Astrocyte (in vitro differentiated cells and primary cell): ENCODE measurements at places on chromosomes 3 and 15. TPM values are rescaled to one million over a fixed set of nuclear protein-coding genes. Genes with fewer than 3 reads are reported as not detected.

ATG3 gene
- 45.4 and 46.2 TPM in 2 replicates for total RNA-seq

CPN2 gene
- not detected in 2 replicates for total RNA-seq

ACVR2B gene
- total RNA-seq: 12.7 and 14.7 TPM in 2 replicates

DNA sequence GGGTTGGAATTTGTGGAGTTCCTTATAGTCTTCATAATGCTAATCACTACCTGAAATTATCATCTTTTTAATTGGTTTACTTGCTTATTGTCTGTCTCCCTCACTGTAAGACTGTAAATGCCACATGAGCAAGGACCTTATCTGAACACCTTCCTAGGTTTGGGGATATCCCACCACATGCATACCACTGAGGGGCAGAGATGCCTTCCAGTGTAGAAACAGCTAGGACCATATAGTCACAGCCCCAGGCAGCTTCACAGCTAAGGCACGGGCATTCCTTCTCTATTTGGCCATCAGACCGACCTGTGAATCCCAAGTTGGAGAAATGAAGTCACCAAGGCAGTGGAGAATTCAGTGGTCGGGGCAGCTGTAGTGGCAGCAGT lies 28.6 kb downstream of the PAQR9 start:
- no peak for DNase-seq

PROK2 gene
- total RNA-seq: not detected in 2 replicates

GRCh38 chr15:55627730-55628368 lies 39.7 kb upstream of the PYGO1 start:
- DNase-seq: peak; percentile 92

DNA sequence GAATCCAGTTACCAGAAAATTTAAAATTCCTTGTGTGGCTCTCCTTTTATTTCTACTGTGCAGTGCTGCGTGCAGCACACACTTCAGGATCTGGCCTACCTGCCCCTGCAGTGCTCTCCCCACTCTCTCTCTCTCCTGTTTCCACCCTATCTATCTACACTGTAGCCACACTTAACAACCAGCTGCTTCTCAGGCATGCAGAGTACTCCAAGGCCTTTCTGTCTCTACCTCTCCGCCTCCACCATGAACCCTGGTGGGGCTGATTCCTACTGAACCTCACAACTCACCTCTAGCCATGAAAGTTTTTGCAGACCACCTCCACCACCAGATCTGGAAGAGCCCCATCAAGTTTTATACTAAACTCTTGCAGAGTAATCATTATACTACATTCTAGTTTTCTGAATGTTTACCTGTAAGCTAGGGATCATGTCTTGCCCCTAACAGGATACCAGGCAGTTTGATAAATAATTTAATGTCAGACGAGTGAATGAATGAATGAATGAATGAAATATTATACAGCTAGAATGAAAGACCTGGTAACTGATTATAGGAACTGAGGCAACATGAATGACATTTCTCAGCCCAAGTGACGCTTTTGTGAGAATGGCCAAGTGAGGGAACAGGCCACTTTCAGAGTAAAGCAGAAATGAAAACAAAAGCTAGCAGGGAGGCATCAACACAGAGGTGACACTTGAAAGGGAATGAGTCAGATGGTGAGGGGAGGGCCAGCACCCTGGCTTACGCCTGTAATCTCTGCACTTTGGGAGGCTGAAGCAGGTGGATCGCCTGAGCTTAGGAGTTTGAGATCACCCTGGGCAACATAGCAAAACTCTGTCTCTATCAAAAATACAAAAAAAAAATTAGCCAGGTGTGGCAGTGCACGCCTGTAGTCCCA lies 363.5 kb downstream of the FOXP1 start:
- no peak for DNase-seq

DNA sequence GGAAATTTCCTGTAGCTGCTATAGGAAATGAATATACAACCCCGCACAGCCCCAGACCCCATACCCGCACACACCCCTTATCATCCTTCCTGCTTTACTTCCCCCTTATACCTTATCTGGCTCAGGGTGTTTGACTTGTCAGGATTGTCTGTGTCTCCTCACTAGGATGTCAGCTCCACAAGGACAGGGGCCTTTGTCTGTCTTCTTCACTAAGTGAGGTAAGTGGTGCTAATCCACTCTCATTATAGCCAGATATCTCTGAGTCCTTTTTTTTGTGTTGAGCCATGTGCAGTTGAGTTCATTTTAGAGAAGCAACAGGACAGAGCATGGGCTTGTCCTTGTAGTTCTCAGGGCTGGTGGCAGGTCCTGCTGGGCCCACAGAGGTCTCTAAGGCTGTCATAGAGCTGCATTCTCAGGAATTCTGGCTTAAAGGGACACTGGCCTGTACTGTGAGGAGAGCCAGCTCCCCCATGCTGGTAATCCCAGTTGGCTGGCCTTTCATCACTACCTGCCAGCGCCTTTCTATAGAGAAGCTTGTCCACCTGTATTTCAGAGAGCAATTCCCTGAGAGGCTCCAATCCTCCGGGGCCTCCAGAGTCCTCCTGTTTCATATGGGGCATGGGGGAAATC lies 9.0 kb downstream of the KY start:
- no peak for DNase-seq

C3orf22 gene
- total RNA-seq: not detected in 2 replicates

DNA sequence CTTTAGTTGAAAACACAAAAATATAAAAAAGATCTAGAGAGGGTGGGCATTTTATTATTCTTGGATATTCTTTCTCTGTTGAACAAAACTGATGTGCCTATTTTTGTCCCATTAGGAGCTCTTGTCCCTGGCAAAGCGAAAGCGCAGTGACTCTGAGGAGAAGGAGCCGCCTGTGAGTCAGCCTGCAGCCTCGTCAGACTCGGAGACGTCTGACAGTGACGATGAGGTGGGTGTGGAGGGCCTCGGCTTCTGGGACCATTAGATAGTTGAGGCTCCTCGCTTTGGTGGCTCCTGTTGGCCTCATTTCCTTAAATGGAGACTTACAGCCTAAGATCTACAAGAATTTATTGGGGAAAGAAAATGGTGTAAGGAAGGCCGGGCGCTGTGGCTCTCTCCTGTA lies 21.3 kb downstream of the RTF1 start:
- DNase-seq: peak; percentile 37

IQSEC1 gene
- total RNA-seq: 29.5 and 31.0 TPM in 2 replicates

DNA sequence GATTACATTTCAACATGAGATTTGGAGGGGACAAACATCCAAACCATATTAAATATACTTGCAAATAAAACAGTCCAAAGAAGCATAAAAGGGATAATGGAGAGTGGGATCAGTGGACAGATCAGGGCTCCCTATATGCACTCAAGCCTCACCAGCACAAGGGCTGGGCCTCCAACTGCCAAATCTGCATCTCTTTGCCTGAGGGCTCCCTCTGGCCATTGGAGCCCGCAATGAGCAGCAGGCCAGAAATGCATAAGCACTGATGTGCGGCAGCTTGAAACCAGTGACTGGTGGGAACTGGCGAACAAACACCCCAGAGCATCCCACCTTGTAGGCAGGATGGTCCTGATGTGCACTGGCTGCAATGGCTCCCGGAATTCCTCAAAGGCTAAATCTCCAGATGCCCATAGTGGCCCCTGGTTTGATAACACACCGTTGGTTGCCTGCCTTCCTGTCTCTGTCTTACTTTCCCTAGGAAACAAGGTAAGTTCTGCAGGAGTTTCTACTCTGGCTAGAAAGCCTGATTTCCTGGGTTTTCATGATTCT lies 55.9 kb upstream of the POMGNT2 start:
- no peak for DNase-seq

DNA sequence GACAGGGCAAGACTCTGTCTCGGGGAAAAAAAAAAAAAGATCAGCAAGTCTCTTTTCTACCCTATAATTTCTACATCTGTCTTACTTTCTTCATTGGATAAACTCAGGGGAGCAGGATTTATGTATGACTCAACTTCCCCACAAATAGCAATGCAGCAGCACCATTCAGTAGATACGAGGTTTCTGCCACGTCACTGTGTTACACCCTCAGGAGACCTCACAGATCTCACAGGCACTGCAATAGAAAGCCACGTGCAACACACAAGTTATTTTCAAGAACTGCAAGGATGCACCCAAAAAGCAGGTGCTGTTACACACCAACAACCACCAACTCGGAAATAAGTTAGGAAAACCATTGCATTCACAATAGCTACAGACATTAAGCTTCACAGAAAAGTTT lies 30.2 kb downstream of the TSPAN3 start:
- peak; percentile 39 for DNase-seq

DNA sequence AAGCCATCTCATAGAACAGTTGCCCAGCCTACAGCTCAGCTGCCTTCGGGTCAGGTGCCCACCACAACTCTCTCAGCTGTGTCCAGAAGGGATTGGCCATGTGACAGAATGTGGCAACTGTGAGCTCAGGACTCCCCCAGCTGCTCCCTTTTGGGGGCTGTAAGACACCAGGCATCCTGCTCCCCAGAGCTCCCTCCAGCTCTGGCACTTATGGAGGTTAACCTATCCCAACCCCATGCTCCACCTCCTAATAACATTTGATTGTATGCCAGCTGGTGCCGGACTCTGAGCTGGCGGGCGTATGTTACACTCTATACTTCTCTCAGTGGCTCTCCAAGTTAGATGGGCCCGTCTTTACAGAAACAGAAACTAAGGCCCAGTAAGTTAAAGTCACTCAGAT lies 222.8 kb downstream of the FAM43A start:
- no peak for DNase-seq

- peak; percentile 81 for DNase-seq
Observed at GRCh38 chr3:134369231-134369741, 5.0 kb downstream of the AMOTL2 start.

RAD18 gene
- 6.0 and 6.5 TPM in 2 replicates for total RNA-seq

GRCh38 chr3:126555795-126556636 lies 2.7 kb downstream of the C3orf22 start:
- DNase-seq: no peak

- DNase-seq: no peak
Observed at GRCh38 chr3:66029443-66029842, 9.3 kb downstream of the MAGI1 start.

GRCh38 chr15:70120958-70121623 lies 23.4 kb upstream of the TLE3 start:
- peak; percentile 8 for DNase-seq

DNA sequence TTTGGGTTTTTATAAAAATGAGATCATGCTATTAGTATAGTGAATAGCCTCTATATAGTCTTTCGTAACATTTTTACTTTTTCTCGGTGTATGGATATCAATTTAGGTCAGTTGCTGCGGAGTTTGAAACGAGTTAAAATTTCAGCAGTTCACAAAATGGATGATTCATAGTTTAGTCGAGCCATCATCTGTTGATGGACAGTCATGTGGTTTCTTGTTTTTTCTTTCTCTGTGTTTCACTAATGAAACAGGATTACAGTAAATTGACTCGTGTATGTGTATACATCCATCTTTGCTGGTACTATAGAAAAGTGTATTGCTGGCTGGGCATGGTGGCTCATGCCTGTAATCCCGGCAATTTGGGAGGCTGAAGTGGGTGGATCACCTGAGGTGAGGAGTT lies 106.8 kb downstream of the IGF1R start:
- peak; percentile 42 for DNase-seq

HIGD2B gene
- total RNA-seq: not detected in 2 replicates

DNA sequence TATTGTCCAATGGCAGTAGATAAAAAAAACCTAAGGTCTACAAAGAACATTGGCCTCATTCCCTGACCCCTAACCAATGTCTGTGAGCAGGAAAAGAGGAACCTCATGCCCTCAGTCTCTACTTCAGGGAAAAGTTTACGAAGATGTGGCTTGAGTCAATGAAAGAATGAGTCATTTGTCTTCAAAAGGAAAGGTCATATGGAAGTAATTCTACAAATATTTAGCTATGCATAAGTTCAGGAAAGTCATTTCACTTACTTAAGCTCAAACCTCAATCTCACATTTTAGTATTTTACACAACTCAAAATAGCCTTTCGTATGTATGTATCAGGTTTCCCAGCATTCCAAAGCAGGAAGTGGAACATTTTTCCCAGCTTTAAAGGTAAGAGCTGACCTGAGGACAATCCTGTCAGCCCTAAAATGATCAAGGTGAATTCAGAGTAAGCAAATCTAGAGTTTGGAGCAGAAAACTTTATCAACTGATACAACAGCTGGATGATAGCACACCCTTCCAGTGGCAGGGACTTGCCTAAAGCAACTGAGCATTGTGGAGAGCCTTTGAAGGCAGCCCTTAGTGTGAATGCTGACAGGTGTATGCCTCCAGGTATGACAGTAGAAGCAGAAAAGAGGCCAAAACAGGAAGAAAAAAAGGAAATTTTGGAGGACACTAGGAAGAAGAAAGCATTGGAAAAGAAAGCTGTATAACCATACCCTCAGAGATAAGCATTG lies 53.9 kb upstream of the ACKR4 start:
- DNase-seq: peak; percentile 98

LIPC gene
- not detected in 2 replicates for total RNA-seq

DNA sequence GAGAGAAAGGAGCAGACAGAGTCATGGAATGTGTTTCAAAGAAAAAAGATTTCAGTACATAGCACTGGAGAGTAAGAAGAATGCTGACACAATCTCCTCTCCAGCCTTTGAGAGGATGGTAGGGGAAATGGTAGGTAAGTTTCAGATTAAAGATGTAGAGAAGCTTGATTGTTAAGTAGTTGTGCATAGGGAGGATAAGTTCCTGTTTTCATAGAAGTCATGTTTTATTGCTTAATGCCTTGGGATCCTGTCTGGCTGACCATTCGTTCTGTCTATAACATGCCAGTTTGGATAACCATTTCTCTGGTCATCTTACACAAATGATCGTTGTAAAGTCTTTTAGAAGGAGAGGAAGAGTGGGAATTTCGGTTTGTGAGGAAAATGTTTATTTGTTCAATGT lies 95.7 kb upstream of the IGSF10 start:
- no peak for DNase-seq

GRCh38 chr3:55169161-55169560 lies 241.3 kb upstream of the LRTM1 start:
- no peak for DNase-seq

DNA sequence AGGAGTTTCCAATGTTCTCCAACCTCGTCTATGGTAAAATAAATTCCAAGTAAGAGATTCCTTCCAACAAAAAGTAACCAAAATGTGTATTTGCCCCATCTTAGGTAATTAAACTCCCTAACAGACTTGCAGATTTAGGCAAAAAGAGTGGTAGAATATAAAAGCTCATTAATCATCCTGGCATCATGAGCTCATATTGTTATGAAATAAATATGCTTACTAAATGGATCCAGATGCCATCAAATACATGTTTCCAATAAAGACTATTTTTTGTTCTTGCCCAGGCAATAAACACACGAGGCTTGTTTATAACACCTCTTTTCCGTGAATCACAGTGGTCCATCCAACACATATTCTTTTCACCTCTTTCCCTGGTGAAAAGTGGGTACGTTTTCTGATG lies 189.4 kb downstream of the THSD4 start:
- DNase-seq: no peak
